ENCODE measurements at places on chromosomes 1 and 21.

GRCh38 chr1:225596736-225597135 is 56.2 kb downstream of the ENAH start:
- no peak overlapping the region for H3K4me3 ChIP-seq
- H3K27ac ChIP-seq: no peak overlapping the region
- no peaks in the 10 kb centered on the region for H3K4me1 ChIP-seq
- no peaks in the 10 kb centered on the region for H3K36me3 ChIP-seq
- no peaks in the 10 kb centered on the region for H3K27me3 ChIP-seq

- no peak overlapping the region for H3K27ac ChIP-seq
- H3K27me3 ChIP-seq: no peaks in the 10 kb centered on the region
- no peak overlapping the region for H3K4me3 ChIP-seq
- no peaks in the 10 kb centered on the region for H3K4me1 ChIP-seq
- H3K36me3 ChIP-seq: peaks cover 4% of the 10 kb centered on the region
Observed at GRCh38 chr1:21693732-21694131, 24.6 kb upstream of the RAP1GAP start.

DNA sequence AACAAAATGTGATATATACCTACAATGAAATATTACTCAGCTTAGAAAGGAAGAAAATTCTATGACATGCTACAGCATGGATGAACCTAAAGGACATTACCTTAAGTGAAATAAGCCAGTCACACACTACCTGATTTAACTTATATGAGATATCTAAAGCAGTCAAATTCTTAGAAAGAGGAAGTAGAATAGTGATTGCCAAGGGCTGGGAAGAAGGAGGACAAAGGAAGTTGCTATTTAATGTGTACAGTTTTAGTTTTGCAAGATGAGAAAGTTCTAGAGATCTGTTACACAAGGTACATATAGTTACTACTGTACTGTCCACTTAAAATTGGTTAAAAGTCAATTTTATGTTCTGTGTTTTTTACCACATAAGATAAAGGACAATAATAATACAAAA is 87.5 kb upstream of the KCTD3 start:
- H3K4me3 ChIP-seq: no peak overlapping the region
- no peak for DNase-seq
- H3K27ac ChIP-seq: no peak overlapping the region
- no peaks in the 10 kb centered on the region for H3K36me3 ChIP-seq
- H3K4me1 ChIP-seq: peaks cover 2% of the 10 kb centered on the region

- H3K27me3 ChIP-seq: no peaks in the 10 kb centered on the region
- H3K36me3 ChIP-seq: no peaks in the 10 kb centered on the region
- no peak overlapping the region for H3K27ac ChIP-seq
- no peak for DNase-seq
- no peak overlapping the region for H3K4me3 ChIP-seq
- H3K4me1 ChIP-seq: peaks cover 39% of the 10 kb centered on the region
Observed at GRCh38 chr1:201764166-201764565, 64.8 kb upstream of the IPO9 start.

DNA sequence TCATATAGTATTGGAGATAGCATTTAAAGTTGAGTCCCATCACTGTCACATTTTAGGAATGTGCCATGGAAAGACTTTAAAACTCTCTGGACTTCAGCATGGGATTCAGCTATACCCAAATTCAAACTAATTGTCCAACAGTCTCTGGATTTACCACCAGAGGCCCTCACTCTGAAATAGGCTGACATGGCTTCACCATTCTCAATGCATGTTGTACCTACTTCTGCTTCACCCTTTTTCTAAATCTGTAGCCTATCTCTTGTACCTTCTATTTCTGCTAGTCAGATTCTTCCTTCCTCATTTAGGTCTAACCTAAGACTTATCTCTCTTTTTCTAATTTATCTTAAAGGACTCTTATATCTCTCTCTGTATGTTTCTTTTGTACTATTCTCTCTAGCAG is 512.7 kb upstream of the ZRANB2 start:
- no peak overlapping the region for H3K27ac ChIP-seq
- no peak overlapping the region for H3K4me3 ChIP-seq
- H3K4me1 ChIP-seq: no peaks in the 10 kb centered on the region
- no peaks in the 10 kb centered on the region for H3K36me3 ChIP-seq
- no peak for DNase-seq
- H3K27me3 ChIP-seq: no peaks in the 10 kb centered on the region

DNA sequence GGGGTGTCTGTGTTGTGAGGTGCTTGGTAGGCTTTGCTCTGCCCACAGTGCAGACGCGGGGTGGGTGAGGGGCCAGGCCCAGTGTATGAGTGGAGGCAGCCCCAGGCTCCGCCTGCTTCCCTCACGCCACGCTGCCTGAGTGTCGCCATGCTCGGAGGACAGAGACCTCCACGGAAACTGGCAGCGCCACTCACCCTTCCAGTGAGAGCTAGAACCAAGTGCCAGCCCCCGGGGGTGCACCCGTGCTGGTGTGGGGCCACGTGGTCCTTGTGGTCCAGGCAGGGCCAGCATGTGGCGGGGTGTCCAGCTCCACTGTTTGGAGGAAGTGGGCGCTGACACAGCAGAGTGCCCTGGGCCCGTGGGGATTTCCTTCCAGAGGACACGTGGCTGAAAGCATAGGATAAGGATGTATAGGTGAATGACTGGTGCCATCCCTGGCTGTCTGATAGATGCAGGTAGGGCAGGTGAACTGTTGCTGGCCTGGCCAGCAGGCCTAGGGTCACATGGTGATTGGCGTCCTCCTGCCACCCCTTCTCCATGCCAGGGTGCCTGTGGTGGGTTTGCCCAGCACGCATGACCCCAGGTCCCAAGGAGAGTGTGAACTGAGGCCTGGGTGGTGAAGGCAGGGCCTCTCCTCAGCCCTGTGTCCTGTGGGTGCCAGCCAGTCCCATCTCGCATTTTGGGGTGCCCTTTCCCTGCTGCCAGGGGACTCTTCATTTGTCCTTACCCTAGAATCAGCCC is 3.8 kb downstream of the LRRC3 start:
- DNase-seq: no peak
- H3K36me3 ChIP-seq: no peaks in the 10 kb centered on the region
- H3K4me1 ChIP-seq: no peaks in the 10 kb centered on the region
- no peak overlapping the region for H3K4me3 ChIP-seq
- H3K27me3 ChIP-seq: no peaks in the 10 kb centered on the region

DNA sequence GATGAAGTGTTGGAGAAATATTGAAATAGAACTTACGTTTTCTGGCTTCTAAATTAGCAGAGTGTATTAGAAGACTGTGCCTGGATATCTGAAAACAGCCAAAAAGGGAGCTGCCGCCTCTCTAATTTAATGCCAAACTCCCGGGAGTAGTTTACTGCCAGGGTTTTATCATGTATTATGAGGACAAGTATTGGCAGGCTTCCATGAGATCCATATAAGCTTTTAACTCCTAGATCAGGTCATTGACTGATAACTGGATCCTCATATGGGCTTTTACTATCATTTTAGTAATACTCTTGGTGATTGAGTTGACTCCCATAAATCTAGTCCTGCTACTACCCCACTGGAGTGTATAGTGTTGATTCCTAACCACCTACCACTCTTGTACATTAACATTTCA is 178.4 kb upstream of the CXADR start:
- no peak overlapping the region for H3K27ac ChIP-seq
- no peak for DNase-seq
- no peak overlapping the region for H3K4me3 ChIP-seq
- no peaks in the 10 kb centered on the region for H3K36me3 ChIP-seq
- no peaks in the 10 kb centered on the region for H3K4me1 ChIP-seq

- H3K36me3 ChIP-seq: no peaks in the 10 kb centered on the region
- peak overlapping the region; percentile 59 for H3K27ac ChIP-seq
- no peaks in the 10 kb centered on the region for H3K4me1 ChIP-seq
- H3K4me3 ChIP-seq: peak overlapping the region; percentile 75
- no peaks in the 10 kb centered on the region for H3K27me3 ChIP-seq
Observed at GRCh38 chr1:78491451-78492071, 787 bp downstream of the PTGFR start.

DNA sequence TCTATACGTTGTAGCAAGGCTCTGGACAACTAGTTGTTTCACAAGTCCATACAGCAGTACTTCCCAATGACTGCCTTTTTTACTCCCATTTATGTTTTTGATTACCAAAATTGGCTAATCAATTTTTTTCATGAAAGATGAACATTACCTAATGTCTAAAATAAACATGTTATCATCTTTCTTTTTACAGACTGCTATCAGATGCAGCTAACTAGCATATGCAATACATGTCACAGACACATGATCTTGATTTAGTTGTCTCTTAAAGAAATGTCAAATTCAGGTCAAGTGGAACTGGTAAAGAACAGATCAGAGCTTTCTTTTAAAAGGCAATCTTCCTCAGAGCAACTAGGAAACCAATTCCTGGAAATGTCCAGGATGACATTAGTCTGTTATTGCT is 630 bp upstream of the DBT start:
- no peaks in the 10 kb centered on the region for H3K27me3 ChIP-seq
- H3K36me3 ChIP-seq: no peaks in the 10 kb centered on the region

GRCh38 chr1:209397371-209397770 is 186.1 kb upstream of the CAMK1G start:
- no peak overlapping the region for H3K4me3 ChIP-seq
- no peak overlapping the region for H3K27ac ChIP-seq
- peaks cover 12% of the 10 kb centered on the region for H3K4me1 ChIP-seq
- H3K36me3 ChIP-seq: no peaks in the 10 kb centered on the region
- no peaks in the 10 kb centered on the region for H3K27me3 ChIP-seq

DNA sequence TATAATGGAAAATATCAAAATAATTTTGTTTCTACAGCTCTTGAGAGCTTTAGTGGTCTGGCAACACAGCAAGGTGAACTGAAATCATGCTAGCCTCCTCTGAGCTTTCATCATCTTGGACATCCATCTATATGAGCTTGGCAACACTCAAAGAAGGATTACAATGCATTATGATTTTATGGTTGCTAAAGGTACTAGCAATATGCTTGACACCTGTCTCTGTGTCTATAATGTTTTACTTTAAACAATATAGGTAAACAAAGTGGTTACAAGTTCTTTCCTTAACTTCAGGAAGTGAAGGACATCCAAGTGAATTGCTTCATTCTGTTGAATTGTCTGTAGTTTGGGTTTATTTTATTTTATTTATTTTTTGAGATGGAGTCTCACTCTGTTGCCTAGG is 203.7 kb upstream of the RRP15 start:
- no peak overlapping the region for H3K27ac ChIP-seq
- no peaks in the 10 kb centered on the region for H3K4me1 ChIP-seq
- no peaks in the 10 kb centered on the region for H3K27me3 ChIP-seq
- no peaks in the 10 kb centered on the region for H3K36me3 ChIP-seq
- no peak overlapping the region for H3K4me3 ChIP-seq

DNA sequence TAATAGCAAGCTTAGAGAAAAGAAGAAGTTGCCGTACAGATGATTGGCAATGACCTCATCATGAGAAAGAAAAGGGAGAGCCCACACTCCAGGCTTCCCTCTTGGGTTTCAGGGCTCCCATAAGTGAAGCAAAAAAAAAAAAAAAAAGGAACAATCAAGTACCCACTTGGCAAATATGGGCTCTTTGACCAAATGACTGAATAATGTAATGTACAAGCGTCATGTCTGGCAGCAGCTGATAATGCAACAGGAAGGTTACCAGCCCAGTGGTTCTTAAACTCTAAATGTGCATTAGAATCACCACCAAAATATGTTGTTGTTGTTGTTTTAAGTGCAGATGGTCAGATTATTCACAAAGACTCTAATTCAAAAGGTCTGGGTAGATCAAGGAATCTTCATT is 13.5 kb downstream of the TNFSF4 start:
- H3K4me1 ChIP-seq: peaks cover 7% of the 10 kb centered on the region
- peak; percentile 59 for DNase-seq
- H3K27ac ChIP-seq: no peak overlapping the region
- no peaks in the 10 kb centered on the region for H3K27me3 ChIP-seq
- no peak overlapping the region for H3K4me3 ChIP-seq
- H3K36me3 ChIP-seq: no peaks in the 10 kb centered on the region
